ENCODE measurements at places on chromosomes 4 and X.

DNA sequence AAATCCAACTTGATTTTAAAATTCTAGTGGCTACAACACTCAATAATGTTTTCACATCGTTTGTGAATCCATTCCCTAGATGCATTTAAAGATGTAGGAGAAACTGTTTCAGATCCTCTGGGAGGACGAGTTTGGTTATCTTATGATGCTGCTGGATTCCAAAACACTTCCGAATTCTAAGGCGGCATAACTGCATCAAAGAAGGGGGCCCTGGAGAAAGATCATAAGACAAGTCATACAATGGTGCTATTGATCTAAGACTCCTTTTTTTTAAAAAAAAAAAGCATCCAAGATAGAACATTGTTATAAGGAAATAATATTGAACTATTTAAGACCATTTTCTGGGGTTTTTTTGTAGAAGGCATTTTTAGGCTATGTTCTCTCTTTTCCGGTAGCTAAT, 25.5 kb downstream of the ASB9 start:
- DNase-seq = no peak

- DNase-seq = peak; percentile 8
These were observed 651.8 kb downstream of the C4orf33 start for GRCh38 chr4:129747756-129748155.

GRCh38 chr4:52842792-52843191, 19.3 kb upstream of the RASL11B start:
- DNase-seq = no peak

DNA sequence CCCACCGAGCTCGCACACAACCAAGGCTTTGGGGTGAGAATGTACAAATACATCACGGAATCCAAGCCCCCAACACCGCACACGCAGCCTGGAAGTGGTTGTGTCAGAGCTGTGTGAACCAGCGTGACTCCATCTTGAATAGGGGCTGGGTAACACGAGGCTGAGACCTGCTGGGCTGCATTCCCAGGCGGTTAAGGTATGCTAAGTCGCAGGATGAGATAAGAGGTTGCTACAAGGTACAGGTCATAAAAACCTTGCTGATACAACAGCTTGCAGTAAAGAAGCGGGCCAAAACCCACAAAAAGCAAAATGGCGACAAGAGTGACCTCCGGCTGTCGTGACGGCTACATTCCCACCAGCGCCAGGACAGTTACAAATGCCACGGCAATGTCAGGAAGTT, 258.4 kb downstream of the DHRSX start:
- no peak for DNase-seq

DNA sequence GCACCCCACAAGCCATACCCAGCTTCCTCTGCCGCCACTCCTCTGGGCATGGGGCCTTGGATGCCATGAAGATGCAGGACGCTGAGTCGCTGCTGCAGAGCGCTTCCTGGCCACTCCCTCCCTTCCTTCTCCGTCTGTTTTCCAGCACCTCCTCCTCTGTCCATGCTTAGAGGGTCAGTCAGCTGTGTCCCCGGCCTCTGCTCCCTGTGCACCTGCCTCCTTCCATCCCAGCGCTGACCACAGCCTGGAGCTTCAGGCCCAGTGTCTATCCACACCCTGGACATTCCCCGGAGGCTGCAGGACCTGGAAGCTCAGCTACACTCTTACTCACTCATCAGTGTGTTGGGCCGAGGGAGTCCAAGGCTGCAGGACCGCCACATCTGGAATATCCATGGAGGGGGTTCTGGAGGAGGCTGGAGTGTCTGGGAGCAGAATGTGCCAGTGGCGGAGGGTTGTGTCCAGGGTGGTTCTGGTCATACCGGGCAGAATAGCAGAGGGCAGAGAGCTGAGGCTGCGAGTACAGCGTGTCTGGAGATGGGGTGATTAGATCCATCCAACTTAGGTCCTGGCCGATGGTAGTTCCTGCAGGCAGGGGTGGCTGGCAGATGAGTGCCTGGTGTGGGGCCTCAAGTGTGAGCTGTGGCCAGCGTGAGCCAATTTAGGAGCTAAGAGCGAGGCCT, 58.6 kb upstream of the ADRA2C start:
- DNase-seq = no peak

DNA sequence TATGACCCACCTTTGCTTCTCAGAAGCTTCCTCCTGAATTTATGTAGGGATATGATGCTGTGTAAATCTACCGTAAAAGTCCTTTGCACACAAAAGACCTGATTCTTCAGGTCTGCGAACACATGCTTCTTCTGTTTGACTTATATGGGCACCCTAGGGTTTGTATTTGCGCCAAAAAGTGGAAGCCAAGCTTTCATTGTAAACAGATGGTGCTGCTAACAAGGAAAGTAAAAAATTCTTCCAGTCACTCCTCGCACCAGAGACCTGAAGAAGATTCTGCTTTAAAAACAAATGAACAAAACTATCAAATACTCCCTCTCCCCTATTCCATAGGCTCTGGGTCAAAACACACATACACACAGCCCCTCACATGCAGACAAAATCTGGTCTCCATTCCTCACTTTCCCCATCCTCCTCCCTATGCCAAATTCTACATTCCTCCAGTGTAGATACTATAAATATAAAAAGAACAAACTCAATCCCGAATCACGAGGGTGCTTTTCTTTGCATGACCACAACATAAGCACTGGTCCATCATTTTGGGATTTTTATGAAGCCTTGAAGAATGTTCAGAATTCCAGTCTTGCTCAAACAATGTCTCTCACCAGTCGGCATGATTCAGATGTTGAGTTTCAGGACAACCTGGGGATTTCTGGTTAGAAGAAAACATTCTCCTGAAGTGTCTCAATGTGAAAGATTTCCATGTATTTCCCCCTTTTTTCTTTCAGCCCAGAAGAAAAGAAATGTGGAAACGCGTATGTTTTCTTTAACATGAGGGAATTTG, 125.1 kb downstream of the PALLD start:
- DNase-seq = no peak

- no peak for DNase-seq
These were observed 172.2 kb downstream of the HS6ST2 start for GRCh38 chrX:132786217-132786616.

DNA sequence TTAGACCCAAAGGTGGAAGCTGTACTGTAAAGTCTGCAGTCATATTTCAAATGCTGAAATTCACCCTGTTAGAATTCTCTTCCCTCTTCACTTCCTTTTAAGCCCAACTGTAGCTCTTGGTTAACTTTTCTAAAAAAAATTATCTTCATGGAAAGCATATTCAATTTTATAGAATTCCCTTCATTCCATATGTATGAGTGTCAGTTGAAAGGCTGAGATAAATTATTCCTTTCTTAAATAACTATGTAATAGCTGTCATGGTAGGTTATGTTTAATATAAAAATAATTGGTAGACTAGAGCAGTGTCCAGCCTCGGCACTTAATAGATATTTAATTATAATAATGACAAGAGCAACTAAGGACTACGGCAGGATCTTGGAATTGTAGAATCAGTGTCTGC, 16.8 kb upstream of the ARSH start:
- no peak for DNase-seq

DNA sequence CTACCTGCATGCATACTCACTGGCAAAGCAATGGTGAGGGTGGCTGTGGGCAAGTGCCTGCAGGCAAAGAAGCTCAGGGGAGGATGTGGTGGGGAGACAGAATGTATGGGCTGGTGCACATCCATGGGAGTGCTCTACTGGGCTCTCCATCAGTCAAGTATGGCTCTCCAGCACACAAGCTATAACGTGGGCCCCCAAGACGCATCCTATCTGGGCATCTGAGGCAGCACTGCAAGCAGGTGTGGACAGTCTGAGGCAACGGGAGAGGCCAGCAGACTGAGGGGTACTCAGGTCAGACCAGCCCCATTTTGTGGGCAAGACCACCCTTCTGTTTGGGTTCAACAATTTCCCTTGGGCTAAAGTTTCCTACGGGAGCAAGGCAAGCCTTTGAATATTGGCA, 1227.8 kb downstream of the FAM133A start:
- DNase-seq = no peak

DNA sequence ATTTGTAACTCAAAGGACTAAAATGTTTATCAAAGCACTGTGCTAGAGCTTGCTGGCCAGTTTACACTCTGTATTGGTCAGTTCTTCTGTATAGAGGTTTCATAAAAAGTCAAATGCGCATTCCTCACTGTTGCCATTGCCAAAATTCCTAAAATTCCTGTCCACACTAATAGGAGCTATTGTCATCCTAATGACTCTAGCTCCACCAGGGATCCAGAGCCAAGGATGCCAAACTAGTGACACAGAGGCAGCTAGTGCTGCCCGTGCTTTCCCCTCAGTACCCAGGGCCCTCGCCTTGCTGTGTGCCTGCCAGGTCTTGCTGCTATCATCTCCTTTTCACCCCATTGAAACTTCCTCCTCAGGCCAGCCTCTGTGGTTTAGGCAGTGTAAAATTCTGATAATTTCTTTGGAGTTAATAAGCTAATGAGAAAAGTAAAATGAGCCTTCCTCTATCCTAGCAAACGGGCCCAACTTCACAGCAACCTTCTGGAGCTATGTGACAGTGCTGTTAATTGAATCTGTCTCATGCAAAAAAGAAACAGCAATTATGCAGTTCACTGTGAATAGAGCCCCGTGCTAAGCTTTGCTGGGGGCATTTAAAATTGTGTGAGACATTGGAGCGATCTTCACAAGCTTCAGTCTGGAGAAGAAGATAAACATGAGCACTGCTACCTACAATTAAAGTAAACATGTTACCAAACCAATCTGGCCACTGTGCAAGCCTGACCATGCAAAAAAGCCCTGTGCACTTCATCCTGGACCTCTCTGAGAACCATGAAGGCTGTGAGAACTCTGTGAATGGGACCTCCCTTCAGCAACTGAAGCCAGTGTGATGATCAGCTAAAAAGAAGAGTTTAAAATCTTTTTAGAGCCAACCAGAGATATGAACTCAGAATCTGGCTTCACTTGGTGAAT, 43.1 kb upstream of the FGF2 start:
- no peak for DNase-seq

DNA sequence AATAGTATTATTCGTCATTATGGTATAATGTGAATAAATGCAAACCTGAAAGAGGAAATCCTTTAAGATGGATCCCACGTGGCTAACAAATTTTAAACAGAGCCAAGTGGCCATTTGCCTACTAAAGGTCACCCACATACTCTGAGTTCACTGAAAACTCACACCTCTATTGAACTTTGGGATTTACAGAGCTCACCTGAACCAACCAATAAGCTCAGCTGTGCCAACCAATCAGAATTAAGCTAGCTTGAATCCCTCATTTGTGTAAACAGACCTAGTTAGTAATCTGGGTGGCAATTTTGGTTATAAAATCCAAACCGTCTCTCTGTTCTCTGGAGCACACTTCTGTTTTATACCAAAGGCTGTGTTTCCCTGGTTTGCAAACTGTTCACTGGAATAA, 5.4 kb upstream of the NUDT9 start:
- no peak for DNase-seq

DNA sequence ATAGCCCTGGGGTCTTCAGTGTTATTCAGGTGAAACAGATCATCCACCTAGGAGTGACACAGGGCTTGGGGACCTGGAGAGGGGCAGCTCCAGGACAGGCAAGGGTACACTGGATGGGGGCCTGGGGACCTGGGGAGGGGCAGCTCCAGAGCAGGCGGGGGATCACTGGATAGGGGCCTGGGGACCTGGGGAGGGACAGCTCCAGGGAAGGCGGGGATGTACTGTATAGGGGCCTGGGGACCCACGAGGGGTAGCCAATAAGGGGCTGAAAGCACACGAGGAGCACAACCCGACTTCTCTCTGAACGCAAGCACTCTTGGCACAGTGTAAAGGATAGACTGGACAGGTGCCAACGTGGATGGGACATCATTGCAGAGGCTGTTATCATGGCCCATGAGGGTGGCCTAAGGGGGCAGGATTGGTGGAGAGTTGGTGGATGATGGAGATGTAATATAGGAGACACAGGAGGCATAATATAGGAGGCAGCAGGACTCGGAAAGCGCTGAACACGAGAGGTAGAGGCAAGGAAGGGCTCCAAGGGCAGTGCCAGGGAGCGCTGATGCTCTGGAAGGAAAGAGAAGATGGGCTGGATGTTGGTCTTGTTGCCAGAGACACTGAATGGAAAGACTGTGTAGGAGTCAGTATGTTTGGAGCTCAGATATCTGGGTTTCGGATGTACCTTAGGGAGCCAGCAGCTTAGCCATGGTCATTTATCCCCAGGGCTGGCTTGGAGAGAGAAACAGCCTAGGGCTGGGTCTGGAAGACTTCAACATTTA, 37.9 kb upstream of the FGFBP2 start:
- no peak for DNase-seq

- DNase-seq = peak; percentile 15
These were observed 6.3 kb upstream of the PPEF2 start for GRCh38 chr4:75908555-75908954.

DNA sequence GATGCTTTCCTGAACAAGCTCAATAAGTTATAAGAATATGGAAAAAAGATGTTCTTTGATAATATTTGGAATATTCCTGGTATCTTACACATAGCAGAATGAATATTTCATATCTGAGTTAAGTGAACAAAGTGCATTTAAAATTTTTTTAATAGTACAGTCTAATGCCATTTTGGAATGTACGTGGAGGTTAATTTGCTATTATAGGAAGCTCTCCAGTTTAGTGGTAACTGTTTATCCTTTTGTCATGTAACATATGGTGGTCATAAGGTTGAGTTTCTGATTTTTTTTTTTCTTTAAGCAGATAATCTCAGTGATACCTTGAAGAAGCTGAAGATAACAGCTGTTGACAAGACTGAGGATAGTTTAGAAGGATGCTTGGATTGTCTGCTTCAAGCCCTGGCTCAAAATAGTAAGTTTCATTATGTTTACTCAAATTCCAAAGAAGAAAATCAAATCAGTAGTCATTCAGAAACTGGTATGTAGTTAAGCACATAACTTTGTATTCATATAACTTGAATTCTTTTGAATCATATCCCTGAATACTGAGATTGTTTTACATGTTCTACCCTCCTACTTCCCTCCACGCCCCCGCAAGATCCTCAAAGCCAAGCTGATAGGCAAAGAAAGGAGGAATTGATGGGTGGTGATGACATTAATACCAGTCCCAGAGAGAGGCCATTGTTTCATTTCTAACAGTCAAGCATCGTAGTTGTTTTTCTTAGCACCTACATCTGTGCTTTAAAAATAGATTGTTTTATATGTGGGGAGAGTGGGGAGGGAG, 32.1 kb downstream of the RAP1GDS1 start:
- DNase-seq = no peak

DNA sequence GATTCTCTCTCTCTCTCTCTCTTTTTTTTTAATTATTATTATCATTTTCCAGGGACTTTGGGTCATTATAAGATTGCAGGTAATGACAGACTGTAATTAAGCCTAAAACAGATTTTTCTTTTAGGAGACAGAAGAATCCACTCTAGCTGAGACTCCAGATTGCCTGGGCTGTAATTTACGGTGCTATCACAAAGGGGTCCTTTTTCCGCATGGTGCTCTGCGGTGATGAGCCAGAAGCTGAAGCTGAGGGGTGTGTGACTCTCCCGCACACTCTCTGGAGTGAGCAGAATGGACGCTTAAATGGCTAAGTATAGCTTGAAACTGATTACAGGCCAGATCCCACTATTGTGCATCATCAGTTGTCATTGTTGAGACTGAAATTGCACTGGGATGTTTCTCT, 50.0 kb downstream of the LGI2 start:
- no peak for DNase-seq

DNA sequence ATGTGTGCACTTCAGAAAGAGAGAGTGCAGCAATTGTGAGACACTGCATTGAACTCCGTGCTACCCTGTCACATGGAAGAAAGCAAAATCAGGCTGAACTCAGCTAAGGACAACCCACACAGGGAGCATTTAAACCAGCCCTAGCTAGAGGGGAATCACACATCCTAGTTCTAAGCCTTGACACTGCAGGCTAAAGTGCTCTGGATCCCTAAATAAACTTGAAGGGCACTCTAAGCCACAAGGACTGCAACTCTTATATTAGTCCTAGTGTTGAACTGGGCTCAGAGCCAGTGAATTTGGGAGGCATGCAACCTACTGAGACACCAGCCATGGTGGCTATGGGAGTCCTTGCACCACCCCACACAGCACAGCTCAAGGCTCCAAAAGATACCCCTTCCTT, 311.9 kb downstream of the OPHN1 start:
- DNase-seq = no peak

Data from left kidney (tissue), 8 donors.